Suppressor macrophage treated with lipopolysaccharide for 4 hours (primary cell): ENCODE measurements at places on chromosomes 5 and 9.

- no peak for DNase-seq
These were observed 93.3 kb downstream of the LIFR start for GRCh38 chr5:38462976-38463633.

- no peak for DNase-seq
These were observed 437.2 kb downstream of the HINT1 start for GRCh38 chr5:130727830-130728229.

- no peak for DNase-seq
These were observed 55.0 kb upstream of the CPLX2 start for GRCh38 chr5:175816348-175816747.

- DNase-seq = peak; percentile 90
These were observed 3.2 kb downstream of the ATOSB start for GRCh38 chr9:35112257-35113020.

- peak; percentile 76 for DNase-seq
These were observed 27.5 kb downstream of the SH3TC2 start for GRCh38 chr5:149035372-149035790.

GRCh38 chr9:130174920-130175321 is 2.7 kb downstream of the NCS1 start:
- DNase-seq = no peak

DNA sequence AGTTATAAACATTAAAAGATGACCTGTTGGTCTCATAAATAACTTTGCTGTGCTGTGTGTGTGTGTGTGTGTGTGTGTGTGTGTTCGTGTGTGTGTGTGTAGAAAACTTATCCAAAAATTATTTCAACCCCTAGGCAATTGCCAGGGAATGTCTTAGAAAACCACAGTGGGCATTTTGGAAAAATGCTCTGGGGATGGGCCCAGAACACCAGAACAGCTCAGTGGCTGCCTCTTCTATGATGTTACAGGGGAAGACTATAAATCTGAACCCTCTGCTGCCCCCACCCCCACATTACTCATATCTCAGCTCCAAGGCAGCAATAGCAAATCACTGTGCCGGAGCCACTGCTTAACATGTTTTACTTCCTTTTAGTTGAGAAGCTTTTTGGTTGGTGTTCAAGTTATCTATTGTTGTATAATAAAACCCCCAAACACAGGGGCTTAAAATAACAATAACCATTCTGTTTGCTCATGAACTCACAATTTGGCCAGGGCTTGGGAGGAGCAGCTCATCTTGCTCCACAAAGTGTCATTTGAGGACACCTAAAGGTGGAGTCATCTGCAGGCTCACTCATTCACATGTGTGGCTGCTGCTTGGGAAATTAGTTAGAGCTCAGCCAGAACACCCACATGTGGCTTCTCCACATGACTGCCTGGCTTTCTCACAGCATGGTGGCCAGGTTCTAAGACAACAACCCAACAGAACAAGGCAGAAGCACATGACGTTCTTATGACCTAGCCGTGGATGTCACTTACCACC is 40.4 kb downstream of the ACTBL2 start:
- DNase-seq = peak; percentile 72

GRCh38 chr5:6410421-6410820 is 32.1 kb upstream of the MED10 start:
- no peak for DNase-seq

- no peak for DNase-seq
These were observed 375.9 kb downstream of the ANXA1 start for GRCh38 chr9:73527521-73527920.

- DNase-seq = no peak
These were observed 64.0 kb downstream of the NSUN2 start for GRCh38 chr5:6568889-6569288.

DNA sequence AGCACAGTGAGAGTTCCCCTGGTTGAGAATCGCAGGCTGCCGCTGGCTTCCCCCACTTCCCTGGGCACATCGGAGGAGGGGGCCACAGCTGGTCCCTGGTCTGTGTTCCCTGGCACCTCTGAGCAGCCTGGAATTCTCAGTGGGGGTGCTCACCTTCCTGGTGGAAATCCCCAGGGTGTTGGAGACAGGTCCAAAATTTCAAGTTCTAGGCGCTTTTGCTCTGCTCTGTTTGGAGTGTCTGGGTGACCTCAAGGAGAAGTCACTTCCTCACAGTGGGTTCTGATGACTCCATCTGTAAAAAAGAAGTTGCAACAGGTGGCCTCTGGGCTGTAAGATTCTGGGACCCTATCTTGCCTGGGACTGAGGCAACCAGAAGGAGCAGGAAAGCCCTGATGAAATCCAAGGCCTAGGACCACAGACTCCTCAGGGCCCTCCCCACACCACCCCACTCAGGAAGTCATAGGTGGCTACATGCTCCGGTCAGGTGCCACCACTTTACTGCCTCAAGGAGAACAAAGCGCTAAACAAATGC is at the start of gene TRAF1:
TRAF1 (minus strand) TSS at position 400 of the 532 bp plus-strand sequence. CDS start 721 bp downstream, outside the sequence.
- peak; percentile 86 for DNase-seq

DNA sequence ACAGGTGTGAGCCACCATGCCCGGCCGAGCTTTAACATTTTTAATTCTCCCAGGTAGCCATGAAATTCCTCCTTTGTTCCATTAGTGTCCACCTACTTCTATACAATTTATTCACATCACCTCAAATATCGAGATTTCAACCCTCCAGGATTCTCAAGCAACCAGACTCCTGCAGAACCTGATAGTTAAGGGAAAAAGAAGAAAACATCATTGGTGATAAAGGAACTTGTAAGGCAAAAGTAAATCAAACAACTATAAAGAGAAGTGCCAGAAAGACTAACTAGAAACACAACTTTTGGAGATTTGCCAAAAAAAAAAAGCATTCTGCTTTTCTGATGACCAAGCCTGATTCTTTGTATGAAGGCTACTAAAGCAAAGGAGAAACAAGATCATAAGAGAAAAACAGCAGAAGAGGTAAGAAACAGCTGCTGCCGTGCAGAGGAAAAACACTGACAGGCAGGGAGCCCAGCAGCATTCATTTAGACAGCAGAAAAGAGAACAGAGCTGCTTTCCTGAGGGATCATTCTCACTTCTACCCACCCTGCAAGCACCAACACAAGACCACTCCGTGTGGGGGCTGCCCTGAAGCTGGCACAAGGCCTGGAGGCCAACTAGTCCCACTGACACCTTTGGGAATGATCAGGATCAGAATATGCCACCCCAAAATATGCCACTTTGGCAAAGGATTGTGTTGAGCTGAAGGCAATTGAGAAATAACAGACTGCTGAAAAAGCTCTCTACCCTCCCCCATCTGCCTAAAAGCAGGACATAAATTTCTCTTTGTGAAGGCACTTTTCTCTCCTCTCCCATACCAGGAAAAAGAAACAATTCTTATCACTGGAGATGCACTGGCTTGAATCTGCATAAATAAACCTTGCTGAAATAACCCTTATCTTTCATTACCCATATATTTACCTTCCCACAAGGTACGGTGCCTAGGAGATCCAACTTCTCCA is 75.1 kb downstream of the ALDH7A1 start:
- DNase-seq = no peak

DNA sequence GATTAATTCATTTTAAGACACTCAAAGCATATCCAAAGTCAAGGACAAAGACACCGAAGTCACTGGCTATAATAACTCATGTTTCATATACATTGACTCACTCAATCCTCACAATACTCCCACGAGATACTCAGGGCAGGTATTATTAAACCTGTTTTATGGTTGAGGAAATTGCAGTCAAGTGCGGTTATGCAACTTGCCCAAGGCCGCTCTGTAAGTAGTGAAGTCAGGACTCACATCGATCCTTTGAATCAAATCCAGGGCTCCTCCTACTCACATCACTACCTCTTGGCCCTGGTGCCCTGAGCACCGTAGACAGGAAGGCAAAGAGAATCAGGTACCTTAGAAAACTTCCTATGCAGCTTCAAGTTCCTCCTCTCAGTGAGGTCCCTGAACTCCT is 87.8 kb upstream of the APC start:
- no peak for DNase-seq

- peak; percentile 34 for DNase-seq
These were observed 14.0 kb downstream of the IRGM start for GRCh38 chr5:150860246-150860821.

- DNase-seq = no peak
These were observed 43.3 kb downstream of the PRRX2 start for GRCh38 chr9:129708793-129709192.

GRCh38 chr5:73422164-73422563 is 26.4 kb downstream of the FOXD1 start:
- no peak for DNase-seq

DNA sequence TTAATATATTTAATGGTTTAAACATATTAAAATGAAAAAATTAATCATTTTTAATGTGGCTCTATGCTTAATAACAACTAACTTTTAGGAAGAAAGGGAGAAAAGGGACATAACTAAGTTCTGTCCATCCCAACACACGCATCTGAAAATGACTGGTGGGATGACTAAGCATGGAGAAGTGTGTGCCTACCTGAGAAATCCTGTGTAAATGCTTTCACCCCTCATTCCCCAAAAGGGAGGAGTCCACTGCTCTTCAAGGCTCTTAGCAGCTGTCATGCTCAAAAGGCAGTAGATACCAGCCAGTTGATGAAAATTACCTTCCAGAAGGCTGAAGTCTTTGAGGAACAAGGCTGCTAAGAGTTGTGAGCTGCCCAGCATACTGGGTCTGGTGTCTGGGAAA is 130.9 kb downstream of the NFIB start:
- DNase-seq = no peak

GRCh38 chr9:88898039-88898720 is 93.1 kb upstream of the S1PR3 start:
- DNase-seq = no peak

GRCh38 chr9:70995511-70995910 is 125.9 kb downstream of the TRPM3 start:
- no peak for DNase-seq

- no peak for DNase-seq
These were observed 11.6 kb downstream of the NAIP start for GRCh38 chr5:71013575-71013974.

GRCh38 chr5:123472150-123472924 is 39.6 kb upstream of the CSNK1G3 start:
- DNase-seq = no peak

DNA sequence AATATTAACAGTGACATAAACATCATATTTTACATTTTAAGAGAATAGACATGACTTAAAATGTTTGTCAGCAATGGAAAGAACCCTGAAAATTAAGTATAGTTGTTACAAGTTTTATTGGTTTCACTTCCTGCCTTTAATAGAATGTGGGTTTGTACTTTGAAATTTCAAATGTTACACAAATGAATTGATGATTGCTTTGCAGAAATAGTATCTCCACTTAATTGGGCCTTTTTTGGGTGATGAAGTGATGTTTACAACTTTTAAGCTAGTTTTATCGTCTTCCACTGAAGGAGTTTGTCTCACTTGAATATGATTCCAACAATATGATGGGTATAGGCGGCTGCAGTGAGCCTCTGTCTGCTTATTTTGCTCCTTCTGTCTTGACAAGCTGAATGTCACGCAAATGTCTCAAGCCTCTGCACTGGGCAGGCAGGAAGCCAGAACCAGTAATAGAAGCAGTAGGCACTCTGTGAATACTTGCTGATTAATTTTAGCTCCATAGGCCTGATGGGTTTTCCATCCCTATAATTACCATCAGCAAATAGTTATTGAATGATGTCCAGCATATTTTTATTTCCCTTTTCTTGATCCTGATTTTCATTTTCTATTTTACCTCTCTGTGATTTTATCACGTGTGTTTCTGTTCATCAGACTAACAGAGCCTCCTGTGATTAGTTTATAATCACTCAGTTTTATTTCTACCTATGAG is 10.6 kb upstream of the NR3C1 start:
- no peak for DNase-seq

DNA sequence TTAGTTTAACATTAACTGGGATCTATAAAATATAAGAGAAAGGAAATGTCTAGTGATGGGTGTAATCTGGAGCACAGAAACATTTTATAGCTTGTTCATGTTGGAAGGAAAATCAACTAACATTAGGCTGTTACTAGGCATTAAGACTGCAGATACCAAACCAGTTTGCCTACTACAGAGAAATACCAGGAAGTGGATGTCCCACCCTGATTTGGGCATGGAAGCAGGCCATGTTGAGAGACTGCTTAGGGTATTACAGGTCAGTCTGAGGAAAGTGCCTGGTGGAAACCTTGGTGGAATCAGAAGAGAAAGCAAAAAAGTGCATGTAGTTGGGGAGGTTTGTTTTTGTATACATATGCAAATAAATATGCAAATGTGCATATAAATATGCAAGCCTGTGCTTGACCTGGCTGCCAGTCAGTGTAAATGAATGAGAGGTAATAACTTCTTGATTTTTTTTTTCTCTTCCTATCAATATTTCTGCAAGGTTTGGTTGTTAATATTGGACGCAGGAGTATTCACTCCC is 9.6 kb upstream of the CCDC112 start:
- DNase-seq = no peak

- no peak for DNase-seq
These were observed 27.0 kb downstream of the ALDH1A1 start for GRCh38 chr9:72925891-72926290.

DNA sequence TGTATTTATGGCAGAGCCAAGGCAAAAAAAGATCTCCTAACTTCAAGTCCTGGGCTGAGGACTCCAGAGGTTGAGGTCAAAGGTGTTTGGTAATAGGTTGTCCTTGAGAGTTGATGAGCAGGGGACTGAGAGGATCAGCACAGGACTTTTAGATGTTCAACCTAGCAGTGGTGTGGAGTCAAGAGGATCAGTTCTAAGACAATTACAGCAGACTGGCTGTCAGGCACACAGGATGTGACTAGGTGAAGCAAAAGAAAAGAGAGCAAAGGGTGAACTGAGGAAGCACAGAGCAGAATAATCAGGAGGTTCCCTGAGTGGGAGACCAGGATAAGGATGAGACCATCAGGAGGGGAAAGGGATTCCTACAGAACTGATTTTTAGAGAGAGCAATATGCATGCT is 10.9 kb downstream of the GZMA start:
- DNase-seq = no peak

GRCh38 chr5:14201325-14202045 is 58.3 kb downstream of the TRIO start:
- no peak for DNase-seq
